Lung (tissue), 17 donors: ENCODE measurements at places on chromosomes 6 and 20.
A peak's percentile ranks its signal among the peaks of the same experiment; 100 is the strongest.

GRCh38 chr20:41938353-41938752, 320.2 kb upstream of the CHD6 start:
- no peak for DNase-seq

GRCh38 chr6:37244430-37245310, 12.9 kb upstream of the TBC1D22B start:
- DNase-seq: peak; percentile 95

DNA sequence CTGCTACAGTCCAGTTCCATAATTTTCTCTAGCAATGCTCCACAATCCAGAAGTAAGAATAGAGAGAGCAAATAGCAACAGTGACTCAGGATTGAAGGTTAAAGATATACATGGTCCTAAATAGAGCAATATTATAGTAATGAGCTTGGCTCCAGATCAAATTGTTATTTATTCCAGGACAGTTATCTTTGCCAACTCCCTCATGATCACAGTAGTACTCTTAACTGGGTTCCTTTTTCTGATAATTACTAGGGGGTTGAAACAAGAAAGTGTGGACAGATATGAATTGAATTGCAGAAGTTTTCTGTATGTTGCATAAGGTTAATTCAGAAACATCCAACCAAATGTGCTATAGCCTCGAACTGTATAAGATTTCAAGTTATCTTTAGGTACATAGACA, 11.9 kb downstream of the FAM184A start:
- DNase-seq: no peak

DNA sequence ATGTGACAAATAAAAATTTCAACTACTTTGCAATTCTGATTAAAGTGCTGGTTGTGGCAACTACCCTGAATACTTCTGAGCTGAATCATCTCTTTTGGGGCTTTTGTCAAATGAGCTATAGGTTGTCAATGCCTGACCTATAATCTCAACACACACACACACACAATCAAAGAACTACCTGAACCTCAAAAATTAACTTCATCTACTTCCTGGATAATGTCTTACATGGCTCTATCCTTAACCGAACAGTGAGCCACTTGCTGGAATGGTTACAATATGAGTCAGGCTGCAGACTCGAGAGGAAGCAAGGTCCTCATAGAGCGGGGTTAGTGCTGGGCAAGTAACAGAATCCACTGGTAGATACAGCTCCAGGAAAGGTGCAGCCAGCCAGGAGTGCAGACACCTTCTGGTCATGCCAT, 70.6 kb upstream of the DST start:
- no peak for DNase-seq

GRCh38 chr6:85942844-85943243, 300.2 kb upstream of the SYNCRIP start:
- no peak for DNase-seq

DNA sequence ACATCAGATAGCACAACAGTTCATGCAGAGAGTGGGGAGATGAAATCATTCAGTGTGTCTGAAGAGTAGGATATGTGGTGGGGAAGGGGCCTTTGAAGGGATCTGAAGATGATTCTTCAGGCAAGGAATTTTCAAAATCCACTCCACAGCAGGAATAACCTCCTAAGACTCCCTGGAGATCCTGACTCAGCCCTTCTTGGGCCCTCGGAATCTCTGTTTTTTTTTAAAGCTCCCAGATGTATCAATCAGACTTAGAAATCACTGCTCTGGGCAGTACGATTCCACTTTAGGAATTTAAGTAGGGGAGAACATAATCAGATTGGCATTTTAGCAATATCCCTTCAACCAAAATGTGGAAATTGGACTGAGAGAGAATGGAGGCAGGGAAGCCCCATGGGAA, 55.5 kb downstream of the RIOK1 start:
- DNase-seq: no peak

DNA sequence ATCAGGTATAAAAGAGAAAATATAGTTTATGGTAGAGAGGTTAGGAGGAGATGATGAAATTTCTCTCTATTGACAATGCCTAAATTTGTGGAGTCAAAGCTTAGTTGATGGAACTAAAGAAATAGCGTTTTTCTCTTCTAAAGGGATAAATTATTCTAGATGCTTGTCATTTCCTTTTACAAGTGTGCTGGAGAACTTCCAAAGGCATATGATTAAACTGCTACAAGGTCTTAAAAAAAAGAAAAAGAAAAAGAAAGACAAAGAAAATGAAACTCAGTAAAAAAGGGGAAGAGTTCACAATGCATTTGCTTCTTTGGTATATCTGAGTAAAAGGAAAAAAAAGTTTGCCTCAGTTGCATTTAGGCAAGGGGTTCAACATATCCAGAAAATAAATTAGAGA, 499.8 kb upstream of the PTCHD4 start:
- no peak for DNase-seq

DNA sequence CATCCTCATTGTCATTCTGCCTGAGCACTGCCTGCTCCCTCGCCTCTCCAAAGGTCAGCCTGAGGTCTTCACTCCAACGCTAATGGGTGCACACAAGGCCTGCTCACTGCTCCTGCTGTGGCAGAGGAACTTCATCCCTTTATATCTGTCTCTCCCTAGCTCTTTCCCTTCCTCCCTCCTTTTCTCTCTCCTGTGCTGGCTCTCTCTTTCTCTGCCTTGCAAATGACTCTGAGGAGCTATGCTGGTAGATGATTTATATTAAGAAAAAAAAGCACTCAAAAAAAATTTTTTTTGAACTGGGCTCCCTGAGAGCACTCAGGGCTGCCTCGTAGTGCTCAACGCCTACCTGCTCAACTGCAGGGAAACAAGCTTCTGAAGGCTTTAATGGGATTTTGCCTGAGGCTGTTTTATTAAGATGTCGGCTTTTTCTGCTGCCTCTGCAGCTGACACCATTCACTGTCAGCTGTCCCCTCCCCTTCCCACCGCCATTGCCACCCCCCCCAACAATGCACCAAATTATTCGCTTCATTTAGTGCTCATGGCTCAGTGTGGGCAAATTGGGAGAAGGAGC, 137.7 kb upstream of the DEFB112 start:
- no peak for DNase-seq

GRCh38 chr20:44615169-44615791, 32.9 kb downstream of the PKIG start:
- no peak for DNase-seq

DNA sequence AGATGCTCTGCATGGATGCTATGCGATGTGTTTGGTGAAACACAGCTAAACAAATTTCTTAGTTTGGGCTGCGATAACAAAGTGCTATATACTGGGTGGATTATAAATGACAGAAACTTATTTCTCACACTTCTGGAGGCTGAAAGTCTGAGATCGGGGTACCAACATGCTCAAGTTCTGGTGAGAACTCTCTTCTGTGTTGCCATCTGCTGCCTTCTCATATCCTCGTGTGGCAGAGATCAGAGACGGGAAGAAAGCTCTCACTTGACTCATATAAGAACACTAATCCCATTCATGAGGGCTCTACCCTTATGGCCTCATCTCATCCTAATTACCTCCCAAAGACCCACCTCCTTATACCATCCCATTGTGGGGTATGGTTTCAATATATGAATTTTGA, 162.0 kb upstream of the DTNBP1 start:
- no peak for DNase-seq

DNA sequence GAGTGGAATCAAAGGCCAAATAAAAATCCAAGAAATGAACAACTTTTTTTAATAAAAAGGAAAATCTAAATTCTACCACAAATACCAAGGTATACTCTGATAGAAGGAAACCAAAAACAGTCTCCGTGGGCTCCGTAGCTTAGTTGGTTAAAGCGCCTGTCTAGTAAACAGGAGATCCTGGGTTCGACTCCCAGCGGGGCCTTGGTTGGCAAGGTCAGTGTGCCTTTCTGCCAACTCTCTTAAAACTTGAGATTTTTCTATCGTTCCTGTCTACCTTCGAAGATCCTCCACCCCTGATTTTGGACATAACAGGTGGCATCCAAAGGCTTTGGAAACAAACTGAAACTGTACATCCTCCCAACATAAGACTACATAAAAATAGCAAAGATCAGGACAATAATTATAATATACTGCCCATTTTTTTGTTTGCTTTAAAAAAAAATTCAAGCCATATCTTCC, 197.9 kb downstream of the TRIM27 start:
- DNase-seq: no peak

DNA sequence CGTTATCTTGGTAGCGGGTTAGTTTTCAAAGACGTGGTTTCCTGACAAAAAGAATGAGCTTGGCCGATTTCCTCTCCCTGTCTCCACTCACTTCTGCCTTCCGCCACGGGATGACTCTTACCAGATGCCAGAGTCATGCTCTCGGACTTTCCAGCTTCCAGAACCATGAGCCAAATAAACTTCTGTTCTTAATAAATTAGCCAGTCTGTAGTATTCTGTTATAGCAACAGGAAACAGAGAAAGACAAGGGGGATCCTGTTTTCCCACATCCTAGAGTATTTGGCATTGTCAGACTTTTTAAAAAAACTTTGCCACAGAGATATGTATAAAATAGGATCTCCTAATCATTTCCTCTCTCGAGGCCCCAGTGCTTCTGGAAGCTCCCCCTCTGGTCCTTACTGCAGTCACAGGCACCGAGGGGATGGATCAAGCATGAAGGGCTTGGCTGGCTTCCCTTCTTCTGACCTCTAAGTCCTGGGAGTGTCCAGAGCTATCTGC, 84.9 kb upstream of the NAA20 start:
- peak; percentile 78 for DNase-seq

DNA sequence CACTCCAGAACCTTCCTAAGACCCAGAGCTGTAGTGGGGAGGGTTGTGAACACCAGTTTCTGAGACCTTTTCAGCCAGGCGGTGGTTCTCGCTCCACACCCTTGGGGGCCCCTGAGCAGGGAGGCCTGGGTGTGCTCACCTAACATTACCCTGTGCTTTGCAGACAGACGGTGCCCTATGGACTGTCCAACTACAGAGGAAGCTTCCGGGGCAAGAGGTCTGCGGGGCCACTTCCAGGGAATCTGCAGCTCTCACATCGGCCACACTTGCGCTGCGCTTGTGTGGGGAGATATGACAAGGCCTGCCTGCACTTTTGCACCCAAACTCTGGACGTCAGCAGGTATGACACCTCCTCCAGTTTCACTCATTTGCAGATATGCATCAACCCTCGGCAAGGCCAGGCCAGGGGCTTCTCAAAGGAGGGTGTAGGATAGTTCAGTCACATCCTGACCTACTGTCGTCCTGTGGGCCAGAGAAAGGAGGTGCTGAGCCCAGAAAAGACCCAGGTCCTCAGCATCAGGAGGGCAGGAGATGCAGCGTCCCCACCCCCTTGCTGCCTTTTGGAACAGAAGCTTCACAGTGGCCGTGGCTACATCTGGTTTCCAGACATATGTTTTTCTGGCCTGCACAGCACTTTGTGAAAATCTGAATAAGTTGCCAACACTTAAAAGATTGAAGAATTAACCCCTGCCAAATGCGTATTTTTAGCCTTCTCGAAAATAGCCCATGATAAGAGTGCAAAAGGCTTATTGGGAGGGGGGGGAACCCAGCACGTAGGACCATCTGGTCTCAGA, 20.6 kb downstream of the EDN3 start:
- no peak for DNase-seq

- no peak for DNase-seq
Measured at GRCh38 chr6:46262928-46263706, 92.3 kb upstream of the ENPP5 start.

- no peak for DNase-seq
Measured at GRCh38 chr6:26033941-26034354, 53.3 kb upstream of the HFE start.

DNA sequence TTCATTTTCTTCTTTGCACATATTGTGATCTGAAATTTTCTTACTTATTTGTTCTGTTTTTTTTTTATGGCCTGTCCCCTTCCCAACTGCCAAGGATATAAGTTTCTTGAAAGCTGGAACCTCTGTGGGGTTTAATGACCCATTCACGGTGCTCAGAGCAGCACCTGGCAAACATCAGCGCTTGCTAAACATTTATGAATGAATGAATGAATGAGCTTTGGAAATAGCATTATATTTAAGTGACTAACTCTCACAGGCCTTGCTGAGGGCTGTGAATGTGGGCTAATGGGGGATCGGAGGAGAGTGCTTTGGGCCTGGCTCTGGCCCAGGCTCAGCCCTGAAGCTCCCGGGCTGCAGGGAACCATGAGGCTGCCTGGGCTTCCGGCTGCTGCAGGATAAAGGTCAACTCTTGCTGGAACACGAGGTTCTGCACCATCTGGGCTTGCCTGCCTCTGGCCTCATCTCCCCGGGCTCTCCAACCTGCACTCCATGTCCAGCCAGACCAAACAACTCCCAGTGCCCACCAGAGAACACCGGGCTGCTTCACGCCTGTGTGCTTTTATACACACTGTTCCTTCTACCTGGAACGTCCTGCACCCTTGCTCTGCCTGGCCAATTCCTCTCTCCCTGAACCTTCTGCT, 14.6 kb upstream of the ARMC12 start:
- DNase-seq: no peak

DNA sequence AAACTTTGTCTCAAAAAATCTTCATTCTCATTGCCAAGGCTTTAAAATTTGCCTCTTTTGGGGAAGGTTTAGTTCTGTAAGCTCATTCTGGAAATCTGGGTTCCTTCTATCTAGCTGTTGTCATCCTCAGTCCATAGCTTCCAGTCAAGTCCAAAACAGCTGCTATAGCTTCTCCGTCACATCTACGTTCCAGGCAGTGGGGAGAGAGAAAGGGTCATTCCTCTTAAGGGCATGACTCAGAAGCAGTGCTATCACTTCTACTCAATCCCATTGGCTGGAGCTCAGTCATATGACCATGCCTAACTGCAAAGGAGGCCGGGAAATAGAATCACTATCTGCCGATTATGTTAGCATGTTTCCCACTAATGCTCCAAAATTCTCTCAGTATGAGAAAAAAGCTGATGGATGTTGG, 141.4 kb upstream of the PTPN1 start:
- DNase-seq: peak; percentile 83

DNA sequence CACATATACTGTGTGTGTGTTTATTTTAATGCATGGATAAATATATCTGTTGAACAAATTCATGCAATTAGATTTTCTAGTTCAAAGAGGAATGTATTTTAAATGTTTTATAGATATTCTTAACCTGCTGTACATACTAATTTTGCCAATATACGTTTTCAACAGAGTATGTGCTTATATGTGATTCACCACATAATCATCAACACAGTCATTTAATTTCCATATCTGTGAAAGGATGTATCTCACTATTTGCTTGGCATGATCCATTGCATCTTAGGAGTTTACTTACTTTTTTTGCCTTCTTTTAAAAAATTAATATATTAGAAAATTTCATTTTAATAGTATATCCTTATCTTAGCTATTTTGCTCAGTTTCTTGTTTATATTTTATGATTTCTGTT, 902.3 kb upstream of the CITED2 start:
- no peak for DNase-seq

GRCh38 chr20:45427236-45428149, 11.6 kb downstream of the PIGT start:
- no peak for DNase-seq

DNA sequence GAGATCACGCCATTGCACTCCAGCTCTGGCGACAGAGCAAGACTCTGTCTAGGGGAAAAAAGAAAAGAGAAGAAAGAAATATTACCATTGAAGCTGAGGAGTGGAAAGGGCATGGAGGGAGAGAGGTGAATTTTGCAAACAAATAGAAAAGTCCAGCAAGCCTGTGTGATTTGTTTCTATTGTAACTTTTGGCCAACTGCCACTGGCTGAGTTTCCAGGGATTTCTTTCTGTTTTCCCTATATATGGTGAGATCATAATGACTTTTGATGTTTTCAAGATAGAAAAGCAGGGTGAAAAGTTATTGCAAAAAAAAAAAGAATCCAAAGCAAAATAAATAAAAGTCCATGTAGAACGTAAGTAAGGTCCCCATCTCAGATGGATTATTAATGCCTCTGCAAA, 184.2 kb upstream of the RALGAPA2 start:
- peak; percentile 78 for DNase-seq
